Esophagus mucosa (tissue), 1 donor: ENCODE measurements at places on chromosomes 3 and 15. TPM values are rescaled to one million over a fixed set of nuclear protein-coding genes. Genes with fewer than 3 reads are reported as not detected.
A peak's percentile ranks its signal among the peaks of the same experiment; 100 is the strongest.

DNA sequence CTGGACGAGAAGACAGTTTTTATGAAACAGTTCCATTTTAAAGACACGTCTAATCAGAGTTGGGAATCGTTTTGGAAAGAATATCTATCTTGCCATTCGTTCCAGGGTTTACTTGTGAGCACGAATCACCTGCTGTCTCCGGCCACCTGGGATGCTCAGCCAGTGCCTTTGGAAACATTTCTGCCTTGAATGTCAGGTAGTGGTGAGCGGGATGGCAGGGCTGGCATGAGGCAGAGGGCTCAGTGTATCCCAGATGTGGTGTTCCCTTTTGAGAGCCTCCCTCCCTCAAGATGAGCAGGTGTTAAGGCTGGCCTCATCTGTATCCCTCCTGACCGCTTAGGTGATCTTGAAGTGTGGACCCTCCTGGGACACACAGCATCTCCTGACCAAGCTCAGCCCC lies 47.9 kb upstream of the PLXNA1 start:
- no peak for ATAC-seq

The EDC3 gene
- total RNA-seq: 21.3 TPM

GRCh38 chr3:46955801-46956259 lies 20.7 kb downstream of the CCDC12 start:
- no peak for ATAC-seq

DNA sequence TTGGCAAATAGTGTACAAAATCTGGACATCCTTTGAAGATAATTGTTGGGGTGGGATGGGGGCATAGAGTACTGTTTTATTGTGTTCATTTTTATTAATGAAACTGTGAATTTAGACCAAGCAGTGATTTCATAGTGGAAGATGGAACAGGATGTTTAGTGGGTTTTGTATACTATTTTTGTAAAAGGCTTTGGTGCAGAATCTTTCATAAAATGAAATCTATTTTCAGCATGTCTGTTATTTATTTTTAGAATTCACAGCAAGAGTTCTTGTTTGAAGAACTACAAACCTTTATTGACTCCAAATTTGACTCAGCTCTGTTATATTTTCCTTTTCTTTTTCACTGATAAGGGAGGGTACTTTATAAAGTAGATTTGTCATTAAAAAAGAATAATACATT lies 145.4 kb downstream of the AKAP13 start:
- no peak for ATAC-seq

GRCh38 chr15:92579486-92579885 lies 76.1 kb downstream of the FAM174B start:
- ATAC-seq: no peak

The PDZRN3 gene
- total RNA-seq: 18.2 TPM

DNA sequence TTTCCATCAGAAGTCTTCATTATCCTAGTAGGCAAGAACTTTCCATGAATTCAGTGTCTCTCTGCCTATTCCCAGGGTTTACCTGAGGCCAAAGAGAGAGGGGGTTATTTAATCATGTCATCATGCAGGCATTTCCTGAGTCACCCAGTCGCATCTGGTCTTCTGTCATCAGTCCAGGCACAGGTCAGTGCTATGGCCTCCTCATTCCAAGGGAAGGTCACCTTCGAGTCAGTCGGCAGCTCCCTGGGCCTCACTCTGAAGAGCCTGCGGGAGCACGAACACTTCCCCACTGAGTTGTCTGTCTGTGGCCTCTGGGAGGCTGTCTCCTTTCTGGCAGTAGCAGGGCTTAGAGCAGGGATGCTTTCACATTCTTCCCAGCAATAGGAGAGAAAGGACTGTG lies 26.2 kb upstream of the LRTM1 start:
- no peak for ATAC-seq

DNA sequence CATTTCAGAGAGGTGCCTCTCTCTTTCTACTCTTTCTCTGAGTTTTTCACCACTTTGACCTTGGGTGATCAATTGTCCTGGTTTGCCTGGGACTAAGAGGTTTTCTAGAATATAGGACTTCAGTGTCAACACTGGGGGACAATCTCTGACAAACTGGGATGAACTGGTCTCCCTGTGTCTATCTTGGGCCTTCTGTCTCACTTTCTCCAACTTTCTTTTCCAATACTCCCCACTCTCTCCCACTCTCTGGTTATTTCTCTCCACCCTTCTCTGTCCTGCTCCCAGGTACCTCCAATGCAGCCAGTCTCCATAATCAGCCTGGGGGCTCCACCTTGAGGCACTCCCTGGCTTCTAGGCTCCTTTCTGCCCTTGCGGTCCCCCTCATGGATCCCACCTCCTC lies 4.7 kb upstream of the ITGA11 start:
- ATAC-seq: no peak

The SPINK8 gene
- 1.6 TPM for total RNA-seq

- ATAC-seq: no peak
Observed at GRCh38 chr3:145145461-145145860, 1015.5 kb downstream of the PLOD2 start.

The MAGEL2 gene
- total RNA-seq: 0.08 TPM

The CCDC54 gene
- total RNA-seq: not detected

DNA sequence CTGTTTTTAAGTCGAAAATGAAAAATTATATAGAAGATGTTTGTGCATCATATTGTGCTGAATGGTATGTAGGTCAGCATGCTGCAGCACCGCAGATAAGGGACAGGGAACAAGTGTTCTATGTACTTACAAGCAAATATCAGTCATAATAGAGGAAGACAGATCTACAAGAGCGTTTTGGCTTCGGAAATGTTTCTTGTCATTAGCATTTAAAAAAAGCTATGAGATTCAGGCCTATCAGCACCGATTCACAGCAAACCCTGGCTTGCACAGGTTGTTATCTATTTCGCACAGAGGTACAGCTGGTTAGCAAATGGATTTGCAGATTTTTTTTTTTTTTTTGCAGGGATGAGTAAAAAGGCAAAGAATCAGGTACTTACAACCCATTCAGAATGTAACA lies 204.2 kb upstream of the TBC1D5 start:
- no peak for ATAC-seq

- ATAC-seq: peak; percentile 83
Observed at GRCh38 chr3:64238971-64239667, 13.9 kb upstream of the PRICKLE2 start.

The GRAMD1C gene
- total RNA-seq: 5.0 TPM

DNA sequence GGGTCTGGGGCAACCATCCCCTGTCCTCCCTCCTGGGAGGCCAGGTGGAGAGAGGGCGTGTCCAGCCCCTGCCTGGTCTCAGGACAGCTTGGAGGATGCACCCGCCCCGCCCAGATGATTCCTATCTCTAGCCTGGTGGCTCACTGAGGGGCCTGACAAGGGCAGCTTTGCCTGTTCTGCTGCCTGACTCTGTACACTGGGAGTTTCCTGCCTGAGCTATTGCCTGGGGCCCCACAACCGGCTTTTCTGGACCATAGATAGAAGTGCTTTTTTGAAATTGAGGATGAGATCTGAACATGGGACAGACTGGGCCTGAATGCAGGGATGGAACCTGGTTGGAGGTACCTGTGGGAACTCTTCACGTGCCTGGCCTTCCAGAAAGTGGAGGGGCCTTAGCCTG lies 751 bp upstream of the PLA2G4E start:
- ATAC-seq: peak; percentile 77

The CFAP91 gene
- not detected for total RNA-seq

DNA sequence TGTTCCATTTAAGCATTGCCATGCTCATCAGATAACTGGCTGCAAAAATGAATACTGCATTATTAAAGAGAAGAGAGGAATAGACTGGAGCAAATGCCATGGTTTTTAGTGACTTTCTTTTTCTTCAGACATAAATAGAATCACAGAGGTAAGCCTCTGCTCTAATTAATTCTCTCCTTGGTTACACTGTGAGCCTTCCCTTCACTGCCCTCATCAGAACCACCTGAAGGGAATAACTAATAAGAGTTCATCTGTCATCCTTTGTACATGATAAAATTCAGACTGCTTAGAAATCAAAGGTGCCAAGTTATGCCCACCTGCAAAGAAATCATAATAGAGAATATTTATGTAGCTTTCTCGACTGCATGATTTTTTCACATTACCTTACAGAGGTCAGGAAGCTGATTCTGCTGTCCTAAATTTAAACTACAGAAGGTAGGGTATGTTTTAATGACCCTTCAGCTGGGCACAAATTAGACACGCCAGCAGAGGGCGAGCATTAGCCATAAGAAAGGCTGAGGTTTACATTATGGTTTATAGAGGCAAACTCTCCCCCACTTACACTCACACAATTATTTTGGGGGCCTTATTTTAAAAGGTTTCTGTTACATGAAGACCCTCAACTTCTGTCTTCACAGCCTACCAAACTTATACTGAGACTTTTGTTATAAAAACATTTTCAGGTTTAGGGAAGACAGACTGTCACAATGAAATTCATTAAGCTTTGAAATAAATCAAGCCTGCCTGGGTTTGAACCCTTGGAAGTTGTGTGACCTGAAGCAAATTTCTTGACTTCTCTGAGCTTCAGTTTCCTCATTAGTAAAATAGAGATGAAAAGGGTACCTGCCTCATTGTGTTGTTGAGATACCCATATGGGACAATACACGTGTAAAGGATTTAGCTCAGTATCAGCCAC lies 15.3 kb upstream of the UNC13C start:
- no peak for ATAC-seq

The IREB2 gene
- total RNA-seq: 33.0 TPM

DNA sequence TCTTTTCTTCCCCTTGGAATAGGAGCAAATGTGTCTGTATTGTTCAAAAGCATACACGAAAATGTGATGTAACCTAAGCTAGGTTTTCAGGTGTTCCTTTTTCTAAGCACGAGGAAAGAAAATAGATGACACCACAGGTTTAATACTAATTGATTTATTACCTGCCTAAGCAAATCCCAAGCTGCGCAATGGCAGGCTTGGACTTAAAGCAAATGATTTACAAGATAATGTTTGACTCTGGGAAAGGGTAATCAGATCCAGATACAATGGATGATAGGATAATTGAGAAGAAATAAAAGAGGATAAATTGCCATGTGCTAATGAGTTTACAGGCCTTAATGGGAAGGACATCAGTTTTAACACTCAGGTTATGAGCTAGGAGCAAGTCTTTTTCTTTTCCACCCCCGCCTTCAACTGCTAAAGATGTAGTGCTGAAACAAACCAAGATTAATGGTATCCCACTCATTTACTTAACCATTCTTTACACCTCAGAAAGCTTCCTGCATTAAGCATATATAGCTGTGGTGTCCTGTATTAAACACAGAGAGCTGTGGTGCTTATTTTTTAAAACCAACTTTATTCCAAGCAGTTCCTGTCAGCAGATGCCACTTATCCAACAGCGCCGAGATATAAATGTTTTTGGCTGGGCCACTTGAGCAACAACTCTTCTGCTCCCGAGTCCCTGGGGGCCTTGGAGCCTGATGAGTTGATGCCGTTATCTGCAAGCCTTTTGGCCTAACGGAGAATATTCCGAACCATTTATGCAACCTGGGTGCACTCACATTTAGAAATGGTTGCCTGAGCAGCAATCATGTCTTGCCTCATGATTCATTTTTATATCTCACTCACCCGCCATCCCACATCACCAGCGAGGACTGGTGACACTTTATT lies 205.5 kb downstream of the MECOM start:
- peak; percentile 24 for ATAC-seq

- ATAC-seq: no peak
Observed at GRCh38 chr15:37359101-37359892, 258.9 kb upstream of the MEIS2 start.

DNA sequence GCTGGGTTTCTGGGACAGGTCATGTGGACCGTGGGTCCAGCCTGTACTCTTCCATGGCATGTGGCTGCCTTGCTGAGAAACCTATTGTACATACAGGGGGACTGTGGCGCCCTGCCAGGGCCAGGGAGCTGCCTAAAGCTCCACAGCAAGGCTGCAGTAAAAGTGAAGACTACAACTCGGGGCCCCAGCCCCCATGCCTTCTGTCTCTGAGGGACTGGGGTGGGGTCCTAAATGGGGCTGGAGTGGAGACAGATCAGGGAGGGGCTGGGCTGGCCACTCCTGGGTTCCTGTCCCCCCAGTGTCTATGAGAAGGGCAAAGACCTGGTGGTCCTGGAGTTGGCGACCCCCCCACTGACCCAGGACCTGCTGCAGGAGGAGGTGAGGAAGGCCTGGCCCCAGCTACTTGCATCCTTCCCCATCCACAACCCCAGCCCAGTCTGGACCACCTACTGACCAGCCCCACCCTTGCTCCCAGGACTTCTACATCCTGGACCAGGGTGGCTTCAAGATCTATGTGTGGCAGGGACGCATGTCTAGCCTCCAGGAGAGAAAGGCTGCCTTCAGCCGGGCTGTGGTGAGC lies 7.3 kb downstream of the VILL start:
- no peak for ATAC-seq

The SPESP1 gene
- total RNA-seq: 0.52 TPM

The SLC2A2 gene
- not detected for total RNA-seq

The STRIT1 gene
- total RNA-seq: not detected

GRCh38 chr3:169112153-169112892 lies 551.2 kb downstream of the MECOM start:
- no peak for ATAC-seq

- peak; percentile 36 for ATAC-seq
Observed at GRCh38 chr15:88375234-88375927, 91.8 kb downstream of the MRPL46 start.

The MEIS2 gene
- 10.3 TPM for total RNA-seq

GRCh38 chr15:63025460-63025859 lies 17.1 kb upstream of the TPM1 start:
- ATAC-seq: no peak

DNA sequence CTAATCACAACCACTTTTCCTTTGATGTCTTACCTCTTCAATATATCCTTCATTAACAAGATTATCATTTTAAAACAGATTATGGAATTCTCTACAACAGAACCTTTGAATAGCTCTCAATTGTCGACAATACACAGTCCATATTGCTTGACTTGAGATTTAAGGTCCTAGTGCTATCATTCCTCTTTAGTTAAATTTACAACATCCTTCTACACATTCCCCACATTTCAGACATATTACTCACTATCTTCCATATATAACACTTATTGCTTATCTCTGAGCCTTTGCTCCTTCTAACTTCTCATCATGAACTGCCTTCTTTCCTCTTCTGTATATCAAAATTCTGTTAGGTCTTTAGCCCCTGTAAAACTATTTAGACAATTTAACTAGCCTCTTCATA lies 247.0 kb downstream of the STXBP5L start:
- no peak for ATAC-seq

The EIF4A2 gene
- 118 TPM for total RNA-seq

DNA sequence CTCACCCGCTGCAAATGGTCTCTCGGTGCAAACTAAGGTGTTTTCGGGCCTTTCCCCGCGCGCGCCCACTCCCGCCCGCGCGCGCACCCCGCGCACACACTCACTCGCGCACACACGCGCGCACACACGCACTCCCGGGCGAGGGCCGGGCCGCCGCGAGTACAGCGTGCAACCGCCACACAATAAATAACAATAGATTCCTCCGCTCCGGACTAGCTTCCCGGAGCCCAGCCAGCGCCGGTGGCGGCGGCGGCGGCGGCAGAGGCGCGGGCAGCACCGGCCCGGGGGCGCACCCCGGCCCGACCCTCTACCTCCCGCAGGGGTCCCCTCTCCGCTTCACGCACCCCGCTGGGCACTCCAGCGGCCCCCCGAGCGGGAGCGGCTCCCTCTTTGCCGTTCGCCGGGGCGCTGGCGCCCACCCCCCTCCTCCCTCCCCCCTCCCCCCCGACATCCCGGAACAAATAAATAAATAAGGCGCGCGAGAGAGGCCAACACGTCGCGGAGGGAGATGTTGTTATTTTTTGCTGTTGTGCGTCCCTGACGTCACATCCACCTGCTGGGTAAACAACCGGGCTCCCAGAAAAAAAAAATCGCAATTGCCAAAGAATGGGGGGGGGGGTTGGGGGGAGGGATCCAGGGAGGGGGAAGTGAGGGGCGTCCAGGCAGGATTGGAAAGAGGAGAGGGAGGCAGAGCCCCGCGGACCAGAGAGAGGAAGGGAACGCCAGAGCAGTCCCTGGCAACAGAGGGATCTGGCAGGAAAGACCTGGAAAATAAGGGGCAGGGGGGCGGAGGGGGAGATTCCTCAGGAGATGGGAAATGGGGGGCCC lies at the start of gene FOXP1:
Gene FOXP1 (minus strand): TSS at position 163 of the 828 bp plus-strand sequence. CDS start 385,347 bp downstream, outside the sequence.
- ATAC-seq: peak; percentile 84
